ENCODE measurements at places on chromosomes 11 and 22. TPM values are rescaled to one million over a fixed set of nuclear protein-coding genes. Genes with fewer than 3 reads are reported as not detected.

SPON1 gene
- total RNA-seq: 18.9 TPM

KRTAP5-8 gene
- 0.42 TPM for total RNA-seq

MUC5B gene
- not detected for total RNA-seq

CARD10 gene
- total RNA-seq: 1.4 TPM

CLDN5 gene
- total RNA-seq: not detected

SCARF2 gene
- total RNA-seq: 3.1 TPM

SEC14L3 gene
- not detected for total RNA-seq

OLFML1 gene
- total RNA-seq: not detected

IL17REL gene
- not detected for total RNA-seq

TCN1 gene
- not detected for total RNA-seq

Data from naive thymus-derived CD8-positive, alpha-beta T cell (primary cell).